ENCODE measurements at places on chromosomes 11 and 22.

GRCh38 chr22:19174106-19175025 lies 4.2 kb downstream of the SLC25A1 start:
- DNase-seq = no peak

GRCh38 chr11:75479597-75480145 lies 46.1 kb downstream of the GDPD5 start:
- no peak for DNase-seq

- DNase-seq = no peak
These were observed 450.0 kb downstream of the NELL1 start for GRCh38 chr11:21119411-21119810.

- DNase-seq = no peak
These were observed 167.1 kb upstream of the NARS2 start for GRCh38 chr11:78741741-78742140.

DNA sequence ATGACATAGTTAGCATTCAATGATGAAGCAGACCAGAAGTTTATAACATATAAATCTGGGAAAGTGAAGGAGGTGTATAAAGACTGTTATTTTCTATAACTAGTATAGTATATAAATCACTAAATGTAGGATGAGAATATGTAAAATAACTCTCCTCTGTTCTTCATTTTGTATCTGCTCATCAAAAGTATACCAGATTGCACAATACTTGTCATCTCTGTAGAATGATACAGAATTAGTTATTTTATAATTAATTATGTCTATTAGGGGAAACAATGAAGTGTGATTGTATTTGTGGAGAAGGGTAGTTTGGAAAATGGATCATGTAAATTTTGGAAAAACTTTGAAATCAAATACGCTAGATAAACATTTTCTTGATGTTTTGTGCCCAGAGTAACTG lies 18.4 kb downstream of the OR51L1 start:
- DNase-seq = no peak

DNA sequence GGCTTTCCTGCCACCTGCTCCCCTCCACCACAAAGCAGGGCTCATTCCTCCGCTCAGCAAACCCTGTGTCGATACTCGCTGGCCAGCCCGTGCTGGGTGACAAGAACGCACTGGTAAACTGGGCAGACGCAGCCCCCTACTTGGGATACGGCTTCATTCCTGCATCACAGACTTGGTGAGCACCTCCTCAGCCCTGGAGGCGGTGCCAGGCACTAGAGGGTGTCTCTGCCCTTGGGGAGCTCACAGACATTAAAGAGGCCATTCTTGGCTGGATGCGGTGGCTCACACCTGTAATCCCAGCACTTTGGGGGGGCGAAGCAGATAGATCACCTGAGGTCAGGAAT lies 6.0 kb downstream of the ZDHHC24 start:
- no peak for DNase-seq

GRCh38 chr11:112971195-112971594 lies 10.0 kb downstream of the NCAM1 start:
- DNase-seq = no peak

- no peak for DNase-seq
These were observed 49.2 kb downstream of the CNTN5 start for GRCh38 chr11:99069856-99070444.

GRCh38 chr11:74681686-74682651 lies 49.3 kb downstream of the CHRDL2 start:
- DNase-seq = no peak

GRCh38 chr11:113411536-113411935 lies 24.0 kb downstream of the ANKK1 start:
- no peak for DNase-seq

DNA sequence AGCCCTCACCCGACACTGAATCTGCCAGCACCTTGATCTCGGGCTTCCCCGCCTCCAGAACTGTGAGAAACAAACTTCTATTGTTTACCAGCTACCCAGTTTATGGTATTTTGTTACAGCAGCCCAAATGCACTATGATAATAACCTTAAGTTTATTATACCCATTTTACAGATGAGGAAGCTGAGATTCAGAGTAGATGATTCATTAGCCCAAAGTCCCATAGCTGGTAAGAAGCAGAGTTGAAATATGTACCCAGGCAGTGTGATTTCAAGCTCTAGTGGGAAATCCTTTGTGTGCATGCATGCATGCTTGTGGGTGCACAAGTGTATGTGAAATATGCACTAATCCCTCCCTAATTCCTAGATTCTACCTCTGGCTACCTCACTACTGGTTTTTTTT lies 7.9 kb downstream of the GRIK4 start:
- no peak for DNase-seq

DNA sequence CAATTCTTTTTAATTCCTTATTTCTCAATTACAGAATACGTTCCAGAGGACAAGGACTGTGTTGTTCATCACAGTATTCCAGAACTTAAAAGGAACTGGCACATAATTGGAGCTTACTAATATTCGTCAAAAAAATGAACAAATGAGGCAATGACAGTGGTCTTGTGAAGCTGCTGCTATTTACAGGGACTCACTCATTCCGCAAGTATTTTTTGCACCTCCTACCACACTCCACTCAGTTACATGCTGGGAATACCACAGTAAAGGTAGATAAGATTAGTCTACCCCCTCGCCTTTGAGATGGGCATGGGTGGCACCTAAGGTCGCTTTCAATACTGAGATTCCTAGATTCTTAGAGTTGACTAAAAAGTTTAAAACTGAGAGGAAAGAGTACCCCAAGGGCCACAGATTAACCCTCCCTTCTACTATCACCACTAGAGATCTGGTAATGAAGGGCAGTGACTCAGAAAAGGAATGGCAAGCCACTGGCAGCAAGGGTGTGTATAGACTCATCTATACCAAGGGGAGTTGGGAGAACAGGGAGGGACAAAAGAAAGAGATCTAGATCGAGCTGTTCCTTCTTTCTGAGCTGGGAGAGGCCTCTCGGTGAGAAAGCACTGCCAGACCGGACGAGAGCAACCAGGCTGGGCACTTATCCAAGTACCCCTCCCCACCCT lies 85.0 kb downstream of the RPL27A start:
- DNase-seq = no peak

GRCh38 chr11:86247608-86248007 lies 3.1 kb downstream of the EED start:
- DNase-seq = no peak

DNA sequence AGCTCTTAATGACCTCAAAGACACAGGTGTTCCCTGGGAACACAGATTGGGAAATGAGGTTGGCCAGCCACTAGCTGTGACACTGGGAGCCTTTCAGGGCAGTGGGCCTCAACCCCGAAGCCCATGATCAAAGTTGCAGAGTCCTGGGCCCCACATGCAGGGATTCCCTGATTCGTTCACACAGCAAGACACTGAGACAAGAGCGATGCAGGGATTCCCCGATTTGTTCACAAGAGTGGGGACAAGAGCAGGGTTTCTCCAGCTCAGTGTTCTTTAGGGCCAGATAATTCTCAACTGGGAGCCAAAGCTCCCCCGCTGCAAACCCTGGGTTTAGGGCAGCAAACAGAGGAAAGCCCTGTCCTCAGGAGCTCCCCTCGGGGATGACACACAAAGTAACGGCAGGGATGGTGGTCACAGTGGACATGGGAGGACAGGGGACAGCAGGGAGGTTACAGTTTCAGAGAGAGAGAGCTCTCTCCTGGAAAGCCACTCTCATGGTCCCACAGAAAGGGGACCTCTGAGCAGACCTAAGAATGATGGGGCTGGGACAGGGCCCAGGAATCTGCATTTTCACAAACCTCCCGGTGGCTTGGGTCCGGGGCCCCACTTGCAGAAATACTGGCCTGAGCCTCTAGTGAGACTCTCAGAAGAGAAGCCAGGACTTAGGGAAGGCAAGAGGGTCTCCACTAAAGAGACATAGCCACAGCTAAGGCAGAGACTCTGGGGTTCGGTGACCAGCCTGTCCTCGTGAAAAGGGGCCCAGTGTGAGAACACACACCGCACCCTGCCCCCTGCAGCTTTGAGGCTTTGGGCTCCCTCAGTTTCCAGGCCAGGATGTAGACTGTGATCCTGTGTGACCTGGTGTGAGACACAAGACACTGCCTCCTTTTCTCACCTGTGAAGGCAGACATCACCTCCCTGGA lies 7.4 kb upstream of the GNAZ start:
- no peak for DNase-seq

- no peak for DNase-seq
These were observed 60.5 kb downstream of the SVIP start for GRCh38 chr11:22769081-22769480.

Data from thoracic aorta (tissue), 2 donors.